HCT116 (cell line): ENCODE measurements at places on chromosomes 5 and 9. TPM values are rescaled to one million over a fixed set of nuclear protein-coding genes. Genes with fewer than 3 reads are reported as not detected.

Gene TMC1
- total RNA-seq, result 0.57 TPM

Gene CCL28
- 0.25 TPM for total RNA-seq

DNA sequence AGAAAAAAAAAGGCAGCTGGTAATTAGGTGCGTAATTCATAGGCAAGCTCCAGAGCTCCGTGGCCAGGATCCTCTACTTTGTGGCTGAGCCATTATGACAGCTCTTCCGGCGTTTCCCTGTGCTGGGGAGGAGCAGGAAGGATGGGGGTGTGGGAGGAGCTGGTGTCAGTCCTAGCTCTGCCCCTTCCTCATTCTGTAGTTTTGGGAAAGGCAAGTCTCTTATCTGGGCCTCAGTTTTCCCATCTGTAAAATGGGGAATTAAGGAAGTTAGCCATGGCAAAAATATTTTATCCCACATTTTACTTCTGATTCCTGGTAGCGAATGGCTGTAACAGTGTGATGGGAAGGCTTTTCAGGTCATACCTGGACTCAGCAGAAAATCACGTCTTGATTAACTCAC is 81.1 kb downstream of the SEC61B start:
- DNase-seq, result no peak

Gene SAXO1
- total RNA-seq, result not detected

- DNase-seq, result no peak
These were observed 155.8 kb upstream of the RETREG1 start for GRCh38 chr5:16772556-16772955.

Gene LCN15
- 0.76 TPM for total RNA-seq

- no peak for DNase-seq
These were observed 77.9 kb downstream of the CTSL start for GRCh38 chr9:87803623-87804345.

DNA sequence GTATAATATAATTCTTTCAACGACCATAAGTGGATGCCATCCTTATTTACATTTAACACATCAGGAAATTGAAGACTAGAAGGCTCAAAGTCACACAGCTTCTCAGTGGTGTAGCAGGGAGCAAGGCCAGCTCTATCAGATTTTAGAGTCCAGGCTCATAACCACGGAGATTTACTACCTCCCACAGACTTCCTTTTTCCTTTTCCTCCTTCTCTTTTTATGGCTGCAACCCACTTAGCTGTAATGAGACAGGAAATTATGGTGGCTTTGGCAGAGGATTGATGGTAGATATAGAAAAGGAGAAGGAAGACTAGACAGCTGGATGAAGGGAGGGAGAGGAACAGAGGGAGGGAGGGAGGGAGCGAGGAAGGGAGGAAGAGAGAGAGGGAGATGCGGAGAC is 47.4 kb downstream of the SPEF2 start:
- no peak for DNase-seq

GRCh38 chr9:17888066-17888465 is 309.2 kb downstream of the SH3GL2 start:
- DNase-seq, result no peak

- no peak for DNase-seq
These were observed 88.8 kb downstream of the SREK1 start for GRCh38 chr5:66232706-66233445.

DNA sequence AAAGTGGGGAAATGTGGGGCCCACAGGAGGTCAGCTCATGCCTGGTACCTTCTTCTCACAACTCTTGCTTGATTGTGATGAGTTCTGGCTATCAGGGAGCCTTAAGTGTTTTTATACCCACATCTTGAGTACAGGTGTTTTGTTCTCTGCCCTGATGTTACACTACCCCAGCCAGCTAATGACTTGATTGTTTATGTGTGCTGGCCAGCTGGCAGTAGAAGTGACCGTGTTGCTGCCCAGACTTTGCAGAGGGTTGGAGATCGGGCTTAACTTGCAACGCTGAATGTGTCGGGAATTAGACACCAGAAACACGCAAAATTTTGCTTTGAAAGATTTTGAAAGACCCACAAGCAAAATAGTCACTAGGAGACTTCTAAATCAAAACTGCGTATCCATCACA is 16.9 kb upstream of the ZDHHC11B start:
- DNase-seq, result no peak

- no peak for DNase-seq
These were observed 1.6 kb downstream of the C1QTNF3 start for GRCh38 chr5:34041247-34041972.

- no peak for DNase-seq
These were observed 31.6 kb downstream of the LMNB1 start for GRCh38 chr5:126808521-126808988.

DNA sequence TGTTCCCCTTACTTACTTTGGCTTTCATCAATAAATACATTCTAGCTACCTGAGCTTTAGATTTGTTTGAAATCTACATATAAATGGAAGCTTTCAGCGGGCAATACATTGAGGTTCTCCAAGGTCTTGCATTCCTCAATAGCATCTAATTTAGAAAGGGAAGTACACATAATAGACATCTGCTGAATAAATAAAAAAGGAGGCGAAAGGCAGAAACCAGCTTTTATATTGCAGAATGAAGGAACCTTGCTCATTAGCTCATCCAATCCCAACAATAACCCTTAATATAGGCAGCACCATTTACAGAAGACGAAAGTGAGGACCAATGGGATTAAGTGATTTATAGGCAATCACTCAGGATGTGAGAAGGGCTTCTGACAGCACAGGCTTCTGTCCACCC is 147.5 kb downstream of the MPDZ start:
- no peak for DNase-seq

DNA sequence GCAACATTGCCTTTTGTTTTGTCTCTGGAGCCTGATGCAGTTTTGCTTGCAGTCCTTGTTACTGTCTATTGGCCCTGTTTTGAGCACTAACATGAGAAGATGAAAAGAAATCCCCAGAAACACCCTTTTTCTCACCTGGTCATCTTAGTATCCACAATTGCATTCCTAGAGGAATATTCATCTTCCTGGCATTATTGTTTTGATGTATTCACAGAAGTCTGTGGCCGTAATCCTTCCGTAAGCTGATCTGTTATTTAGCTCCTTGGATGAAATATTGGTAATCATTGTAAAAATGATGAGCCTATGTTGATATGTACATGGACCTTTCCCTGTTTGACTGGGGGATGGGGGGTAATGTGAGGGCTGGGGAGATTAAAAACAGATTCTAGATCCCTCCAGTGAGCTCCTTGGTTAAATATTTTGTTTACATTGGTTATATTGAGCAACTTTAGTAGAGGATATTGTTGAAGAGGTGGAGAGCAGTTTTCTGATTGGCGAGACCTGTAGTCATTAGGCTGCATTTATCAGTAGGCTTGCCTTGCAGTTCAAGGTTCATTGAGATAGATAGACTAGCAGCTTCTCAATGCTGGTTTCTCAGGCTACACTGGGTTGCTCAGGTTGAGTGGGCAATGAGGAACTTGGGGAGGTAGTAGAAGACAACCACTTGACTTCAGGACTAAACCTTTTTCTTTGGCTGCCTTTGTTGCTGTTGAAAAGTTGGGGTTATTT is 117.5 kb downstream of the MACIR start:
- DNase-seq, result no peak

GRCh38 chr5:172540099-172540870 is 86.0 kb upstream of the SH3PXD2B start:
- no peak for DNase-seq

DNA sequence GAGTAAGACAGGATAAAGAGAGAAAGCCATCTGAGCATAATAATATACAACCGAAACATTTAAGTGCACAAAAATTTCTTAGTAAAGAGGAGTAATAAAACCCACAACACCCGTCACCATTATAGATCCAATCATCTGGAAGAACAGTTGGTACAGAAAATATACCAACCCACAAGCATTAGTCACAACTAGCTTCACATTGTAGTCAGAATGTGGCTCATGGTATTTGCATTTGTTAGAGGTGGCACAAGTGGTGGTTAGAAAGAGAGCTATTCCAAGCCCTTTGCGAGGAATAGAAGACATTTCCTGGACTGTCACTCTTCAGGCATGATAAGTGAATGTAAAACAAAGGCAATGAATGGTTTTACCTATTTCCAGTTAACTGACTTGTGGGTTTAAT is 677.5 kb upstream of the ST8SIA4 start:
- DNase-seq, result no peak

- DNase-seq, result no peak
These were observed 309.9 kb downstream of the MAT2B start for GRCh38 chr5:163815240-163815791.

DNA sequence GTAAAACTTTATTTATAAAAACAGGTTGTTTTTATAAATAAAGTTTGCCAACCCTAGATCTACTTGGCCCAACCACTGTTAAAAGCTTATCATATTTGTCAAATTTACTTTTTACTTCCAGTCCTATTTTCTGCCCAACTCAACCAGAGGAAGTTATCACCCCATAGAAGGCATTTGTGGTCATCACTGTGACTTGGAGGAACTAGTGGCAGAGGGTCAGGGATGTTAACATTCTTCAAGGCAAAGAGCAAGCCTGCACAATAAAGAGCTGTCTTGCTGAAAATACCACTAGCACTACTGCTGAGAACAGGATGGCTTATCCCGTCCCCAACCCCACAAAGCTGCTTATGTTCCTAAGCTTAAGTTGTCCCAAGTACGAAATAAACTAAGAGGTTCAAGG is 22.3 kb downstream of the TTC33 start:
- no peak for DNase-seq

Gene RNF180
- total RNA-seq, result not detected

DNA sequence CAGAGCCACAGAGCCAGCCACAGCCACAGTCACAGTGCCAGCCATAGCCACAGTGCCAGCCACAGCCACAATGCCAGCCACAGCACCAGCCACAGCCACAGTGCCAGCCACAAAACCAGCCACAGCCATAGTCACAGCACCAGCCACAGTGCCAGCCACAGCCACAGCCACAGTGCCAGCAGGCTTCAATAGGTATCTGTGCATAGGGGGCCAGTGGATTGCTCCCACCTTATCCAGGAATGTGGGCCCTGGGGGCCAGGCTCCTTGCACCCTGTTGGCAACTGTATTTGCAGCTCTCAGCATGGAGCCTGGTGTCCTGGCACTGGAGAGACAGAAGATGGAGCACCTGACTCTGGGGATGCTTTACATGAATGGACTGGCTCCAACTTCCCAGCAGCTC is 111.7 kb upstream of the IRX2 start:
- DNase-seq, result no peak

DNA sequence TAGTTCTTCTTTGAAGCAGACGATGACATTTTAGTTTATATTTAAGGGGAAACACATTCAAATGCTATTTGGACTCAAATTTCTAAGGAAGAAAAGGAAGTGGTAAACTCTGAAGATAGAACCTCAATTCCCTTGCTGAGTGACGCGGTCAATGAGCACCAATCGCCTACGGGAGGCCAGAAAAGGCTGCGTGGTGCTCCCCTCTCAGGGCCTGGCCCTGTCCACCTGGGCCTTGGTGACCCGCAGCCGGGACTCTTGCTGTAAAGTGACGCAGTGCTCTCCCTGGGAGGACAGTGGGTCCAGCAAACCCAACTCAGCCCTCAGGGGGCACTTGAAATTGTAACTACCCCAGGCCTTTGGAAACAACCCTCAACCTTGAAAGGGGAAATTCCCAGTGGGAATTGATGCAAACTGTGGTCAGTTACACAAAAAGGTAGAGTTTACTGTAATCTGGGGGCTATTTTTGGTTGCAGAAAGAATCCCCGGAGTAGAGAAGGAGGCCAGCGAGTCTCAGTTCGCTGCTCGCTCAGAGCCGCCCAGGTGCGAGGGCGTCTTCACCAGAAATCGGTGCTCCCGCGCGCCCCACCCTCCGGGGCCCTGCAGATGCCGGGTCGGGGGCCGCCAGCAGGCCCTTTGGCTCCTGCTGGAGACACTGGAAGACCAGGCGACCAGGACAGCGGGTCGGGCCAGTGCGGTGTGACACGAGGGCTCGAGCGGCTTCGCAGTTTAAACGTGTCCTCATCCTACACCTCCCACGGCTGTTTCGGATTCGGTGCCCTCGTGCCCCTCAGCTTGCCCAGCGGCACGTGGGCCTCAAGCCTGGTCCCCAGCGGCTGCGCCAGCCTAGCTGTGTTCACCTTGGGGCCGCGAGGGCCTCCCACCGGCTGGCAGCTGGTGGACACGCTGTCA is 1.4 kb upstream of the ANKRD33B start:
- DNase-seq, result no peak

DNA sequence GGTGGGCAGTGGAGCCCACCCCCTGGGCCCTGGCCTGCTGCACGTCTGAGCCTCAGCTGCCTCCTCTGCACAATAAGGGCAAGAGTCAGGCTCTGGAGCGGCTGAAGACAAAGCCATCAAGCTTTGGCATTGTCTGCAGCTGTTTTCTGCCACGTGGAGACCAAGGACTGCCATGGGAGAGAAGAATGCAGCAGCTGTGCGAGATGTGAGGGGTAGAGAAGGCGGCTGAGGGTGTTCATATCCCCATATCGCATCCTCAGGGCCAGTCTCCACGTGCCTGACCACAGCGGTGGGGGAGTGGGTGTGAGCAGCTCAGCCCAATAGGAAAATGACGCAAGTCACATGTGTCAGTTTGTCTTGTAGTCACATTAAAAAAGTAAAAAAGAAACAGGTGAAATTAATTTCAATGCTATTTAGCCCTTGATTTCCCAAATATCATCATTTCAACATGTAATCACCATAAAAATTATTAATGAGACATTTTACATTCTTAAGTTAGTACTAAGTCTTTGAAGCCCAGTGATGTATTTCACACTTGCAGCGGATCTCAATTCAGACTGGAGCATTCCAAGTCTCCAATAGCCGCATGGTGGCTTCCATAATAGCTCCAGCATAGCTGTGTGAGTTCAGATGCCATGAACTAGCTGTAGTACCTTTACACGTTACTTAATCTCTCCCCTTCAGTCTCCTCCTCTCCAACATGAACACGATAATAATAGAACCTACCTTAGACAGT is 6.6 kb downstream of the C1QTNF2 start:
- no peak for DNase-seq

- no peak for DNase-seq
These were observed 19.7 kb downstream of the DNAJA1 start for GRCh38 chr9:33044677-33045282.

DNA sequence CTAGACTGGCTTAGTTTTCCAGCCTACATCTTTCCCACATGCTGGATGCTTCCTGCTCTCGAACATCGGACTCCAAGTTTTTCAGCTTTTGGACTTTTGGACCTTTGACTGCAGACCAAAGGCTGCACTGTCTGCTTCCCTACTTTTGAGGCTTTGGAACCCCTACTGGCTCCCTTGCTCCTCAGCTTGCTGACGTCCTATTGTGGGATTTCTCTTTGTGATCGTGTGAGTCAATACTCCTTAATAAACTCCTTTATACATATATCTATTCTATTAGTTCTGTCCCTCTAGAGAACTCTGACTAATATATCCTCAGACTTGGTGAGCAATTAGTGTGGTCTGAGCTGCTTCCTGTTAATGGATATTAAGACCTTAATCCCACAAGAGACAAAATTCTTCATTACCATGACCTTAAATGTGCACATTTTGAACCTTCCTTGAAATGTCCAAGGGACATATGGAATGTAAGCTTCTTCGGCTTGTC is 752.9 kb downstream of the CDH18 start:
- no peak for DNase-seq

DNA sequence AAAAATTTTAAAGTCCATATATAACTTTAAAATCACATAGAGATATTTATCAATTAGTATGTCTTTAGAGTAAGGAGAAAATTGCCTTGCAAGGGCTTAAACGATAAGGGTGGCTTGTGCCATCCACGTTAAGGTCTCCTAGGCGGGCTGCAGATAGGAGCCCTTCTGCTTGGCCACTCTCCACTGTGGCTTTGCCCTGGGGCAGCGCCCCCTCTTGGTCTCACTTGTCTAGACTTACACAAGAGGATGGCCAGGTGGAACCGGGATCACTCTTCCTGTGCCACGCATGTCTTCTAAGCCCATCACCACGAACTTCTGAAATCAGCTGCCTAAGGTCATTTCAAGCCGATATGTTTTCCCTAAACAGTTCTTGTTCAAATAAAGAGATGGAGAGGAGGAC is 2.9 kb downstream of the FPGS start:
- DNase-seq, result peak; percentile 47
